Regular cardiac myocyte (primary cell): ENCODE measurements at places on chromosomes 4 and X. TPM values are rescaled to one million over a fixed set of nuclear protein-coding genes. Genes with fewer than 3 reads are reported as not detected.

WAS gene
- total RNA-seq, result 0.28 TPM in 1 of 2 replicates, not detected in the other

NPY5R gene
- under 0.01 TPM in 1 of 2 replicates, not detected in the other for total RNA-seq

DKK2 gene
- 0.19 TPM in 1 of 2 replicates, not detected in the other for total RNA-seq

CNOT6L gene
- total RNA-seq, result 11.5 and 12.7 TPM in 2 replicates

IL21 gene
- total RNA-seq, result not detected in 2 replicates

POLR2B gene
- total RNA-seq, result 101 and 126 TPM in 2 replicates
